HFFc6 (cell line): ENCODE measurements at places on chromosomes 3 and 15. TPM values are rescaled to one million over a fixed set of nuclear protein-coding genes. Genes with fewer than 3 reads are reported as not detected.

DNA sequence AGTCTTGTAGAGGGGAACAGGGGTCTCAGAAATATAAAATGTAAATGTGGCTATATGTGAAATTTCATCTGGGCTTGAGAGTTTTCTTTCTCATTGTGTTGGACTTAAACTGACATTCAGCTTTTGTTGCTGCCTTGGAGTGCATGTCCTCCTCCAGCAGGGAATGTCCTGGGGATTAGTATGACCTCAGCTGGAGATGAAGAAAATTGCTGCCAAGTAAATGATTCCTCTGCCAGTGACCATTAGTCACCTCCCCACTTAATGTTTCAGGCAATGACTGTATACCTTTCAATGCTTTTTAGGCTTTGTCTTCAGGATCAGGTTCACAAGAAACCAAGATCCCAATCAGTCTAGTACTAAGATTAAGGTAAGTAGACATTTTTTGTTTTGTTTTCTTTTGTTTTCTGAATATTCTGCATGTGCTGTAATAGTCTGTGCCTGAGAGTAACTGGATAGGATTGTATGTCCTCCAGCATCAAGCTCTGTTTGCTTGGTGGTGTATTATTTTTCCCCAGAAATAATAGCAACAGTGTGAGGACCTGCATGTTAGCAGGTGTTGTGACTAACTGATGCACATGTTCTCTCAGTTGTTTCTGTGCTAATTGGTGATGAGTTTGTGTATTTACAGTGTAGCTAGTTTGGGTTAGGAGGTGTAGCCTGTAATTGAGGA lies 18.1 kb upstream of the SLC22A13 start:
- DNase-seq = peak; percentile 92

- no peak for DNase-seq
These were observed 53.3 kb downstream of the TIPARP start for GRCh38 chr3:156727519-156728205.

DNA sequence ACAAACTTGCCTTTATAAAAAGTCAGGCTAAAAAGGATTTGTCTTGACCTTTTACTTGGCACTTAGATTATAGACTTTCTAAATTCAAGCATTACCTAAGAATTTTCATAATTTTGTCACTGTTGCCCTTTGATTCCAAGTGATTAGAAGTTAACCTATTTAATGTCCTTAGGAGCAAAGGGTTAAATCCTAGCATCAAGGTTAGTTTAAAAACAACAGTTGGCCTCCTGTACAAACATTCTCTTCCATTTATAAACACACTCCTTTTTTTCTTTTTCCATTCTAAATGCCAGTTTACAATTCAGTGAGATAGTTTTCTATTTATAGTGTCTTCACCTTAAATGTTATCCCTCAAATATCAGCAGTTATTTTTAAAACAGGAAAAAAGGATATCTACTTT lies 18.4 kb upstream of the SPPL2A start:
- no peak for DNase-seq

- DNase-seq = peak; percentile 64
These were observed 251.1 kb downstream of the ULK4 start for GRCh38 chr3:41710646-41711388.

- no peak for DNase-seq
These were observed 96.3 kb downstream of the STT3B start for GRCh38 chr3:31629054-31629453.

DNA sequence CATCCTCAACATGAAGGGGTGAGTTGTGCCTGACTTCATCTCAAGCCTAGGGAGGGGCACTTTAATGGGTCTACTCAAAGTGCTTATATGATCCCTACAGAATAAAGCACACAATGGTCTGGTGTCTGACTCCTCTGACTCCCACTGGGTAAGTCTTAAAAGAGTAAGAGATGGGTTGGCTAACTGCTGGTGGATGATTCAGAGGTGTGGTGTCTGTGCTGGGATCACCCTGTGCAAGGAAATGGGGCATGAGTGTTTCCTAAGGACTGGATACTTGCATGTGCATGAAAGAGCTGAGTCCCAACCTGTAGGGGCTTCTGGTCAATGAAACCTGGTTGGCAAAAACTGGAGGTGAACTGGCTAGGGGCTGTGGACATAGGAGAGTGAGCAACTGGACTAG lies 158.8 kb downstream of the IL20RB start:
- DNase-seq = no peak

GRCh38 chr3:62113092-62113491 lies 260.3 kb downstream of the FEZF2 start:
- no peak for DNase-seq

DNA sequence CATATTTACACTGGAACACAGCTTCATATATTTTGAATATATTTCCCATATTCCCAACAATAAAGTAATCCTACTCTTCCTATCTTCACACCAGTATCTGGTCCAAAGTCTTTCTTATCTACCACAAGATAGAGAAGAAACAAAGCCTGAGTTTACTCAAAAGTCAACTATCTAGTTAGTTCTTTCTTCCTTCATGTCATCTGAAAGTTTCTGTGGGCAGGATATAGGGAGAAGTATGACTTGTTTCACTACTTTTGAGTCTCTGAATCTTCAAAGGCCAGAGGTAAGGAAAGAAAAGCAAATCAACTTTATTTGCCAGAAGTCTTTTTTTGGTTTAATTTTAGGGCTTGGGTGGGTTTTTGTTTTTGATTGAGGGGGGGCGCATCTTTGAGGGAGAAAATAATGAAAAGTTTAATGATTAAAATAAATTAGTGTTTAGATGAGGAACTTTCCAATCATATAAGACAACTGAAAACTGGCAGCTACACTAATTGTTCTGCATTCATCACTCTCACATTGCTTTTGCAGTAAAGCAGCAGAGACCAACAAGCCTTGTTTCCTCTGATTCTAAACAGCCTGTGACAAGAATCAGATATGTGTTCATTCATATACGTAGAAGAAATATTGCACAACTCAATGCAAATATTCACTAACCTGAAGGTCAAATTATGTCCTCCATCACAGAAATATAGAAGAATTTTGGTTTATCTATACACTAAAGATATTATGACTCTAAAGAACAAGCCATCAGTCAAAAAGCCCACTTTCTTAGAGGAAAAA lies 421.4 kb downstream of the SHQ1 start:
- DNase-seq = no peak

GRCh38 chr15:101684384-101684783 lies 32.2 kb upstream of the TM2D3 start:
- DNase-seq = peak; percentile 94

- DNase-seq = no peak
These were observed 56.9 kb downstream of the TIGIT start for GRCh38 chr3:114350690-114351089.

- peak; percentile 32 for DNase-seq
These were observed 36.8 kb upstream of the KLHL25 start for GRCh38 chr15:85831415-85832113.

DNA sequence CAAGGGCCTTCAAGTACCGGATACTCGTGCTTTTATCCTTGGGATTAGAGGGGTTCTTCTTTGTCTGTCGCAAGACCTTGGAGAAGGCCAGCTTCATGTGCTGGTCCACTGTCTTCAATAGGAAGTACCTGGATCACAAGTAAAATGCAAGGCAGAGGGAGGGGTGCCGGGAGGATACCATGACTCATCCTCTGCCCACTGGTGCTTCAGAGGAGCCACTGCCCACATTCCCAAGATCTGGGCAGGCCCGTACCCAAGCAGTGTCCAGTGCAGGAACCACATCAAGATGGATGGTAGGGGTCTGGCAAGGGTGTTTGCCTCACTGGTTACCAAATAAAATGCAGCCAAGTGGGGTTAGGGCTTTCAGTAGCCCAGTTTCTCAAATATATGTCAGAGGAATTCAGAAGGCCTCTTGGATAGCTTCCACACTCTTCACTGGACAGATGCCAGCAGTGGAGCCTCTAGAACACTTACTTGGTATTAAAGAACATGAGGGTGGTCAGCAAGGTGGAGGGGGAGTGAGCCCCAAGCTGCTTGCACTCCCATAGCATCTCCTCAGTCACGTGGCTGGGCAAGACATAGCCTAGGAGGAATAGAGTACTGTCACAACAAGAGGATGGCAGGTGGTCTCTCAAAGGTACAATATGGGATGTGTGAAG lies 3.6 kb upstream of the IMPDH2 start:
- no peak for DNase-seq

DNA sequence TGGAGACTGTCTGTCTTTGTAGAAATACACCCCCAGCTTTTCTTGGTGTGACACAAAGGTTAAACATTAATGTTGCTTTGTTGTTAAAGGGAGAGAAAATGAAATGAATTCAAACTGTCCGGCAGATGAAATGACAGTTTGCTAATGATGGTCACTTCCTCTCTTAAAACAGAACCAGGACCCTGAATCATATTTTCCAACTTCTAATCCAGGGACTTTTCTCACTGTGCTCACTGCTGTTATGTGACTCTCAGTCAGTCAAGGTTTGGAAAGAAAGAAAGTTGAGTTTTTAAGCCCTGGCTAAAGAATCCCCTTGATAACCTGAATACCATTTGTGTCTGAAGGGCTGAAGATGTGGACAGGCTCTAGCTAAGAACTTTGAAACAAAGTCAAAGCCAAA lies 215.8 kb downstream of the AGBL1 start:
- DNase-seq = no peak

DNA sequence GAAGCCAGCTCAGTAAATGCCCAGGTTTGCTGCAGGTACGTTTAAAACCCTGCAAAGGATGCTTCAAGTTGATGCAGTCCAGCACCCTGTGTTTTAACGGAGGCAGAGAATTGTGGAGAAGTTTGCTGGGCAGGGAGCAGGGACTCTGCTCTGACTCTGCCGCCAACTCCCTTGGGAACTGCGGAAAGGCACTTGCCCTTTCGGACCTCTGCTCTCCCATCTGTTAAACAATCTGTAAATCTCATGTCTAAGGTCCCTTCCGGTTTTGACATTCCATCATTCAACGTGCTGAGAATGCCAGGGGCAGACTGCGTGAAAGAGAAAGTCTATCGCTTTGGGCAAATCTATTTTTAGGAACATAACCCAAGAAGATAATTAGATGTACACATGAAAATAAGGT lies 184.5 kb downstream of the OPA1 start:
- DNase-seq = no peak

- DNase-seq = peak; percentile 7
These were observed 644 bp upstream of the NGLY1 start for GRCh38 chr3:25783661-25784512.

GRCh38 chr3:72753495-72753894 lies 94.8 kb downstream of the SHQ1 start:
- no peak for DNase-seq

GRCh38 chr15:101675015-101675414 lies 22.8 kb upstream of the TM2D3 start:
- peak; percentile 93 for DNase-seq

Gene MUC4
- not detected in 3 replicates for total RNA-seq

Gene ZNF80
- total RNA-seq = not detected in 3 replicates

Gene SCAANT1
- not detected in 3 replicates for total RNA-seq

Gene VILL
- total RNA-seq = 3.3 to 3.7 TPM (median 3.6 TPM) in 3 replicates

Gene CCR8
- not detected in 3 replicates for total RNA-seq

Gene CCDC39
- not detected in 2 replicates for total RNA-seq

Gene ASB14
- not detected in 3 replicates for total RNA-seq
